ENCODE measurements at places on chromosomes 1 and 21. TPM values are rescaled to one million over a fixed set of nuclear protein-coding genes. Genes with fewer than 3 reads are reported as not detected.

DNA sequence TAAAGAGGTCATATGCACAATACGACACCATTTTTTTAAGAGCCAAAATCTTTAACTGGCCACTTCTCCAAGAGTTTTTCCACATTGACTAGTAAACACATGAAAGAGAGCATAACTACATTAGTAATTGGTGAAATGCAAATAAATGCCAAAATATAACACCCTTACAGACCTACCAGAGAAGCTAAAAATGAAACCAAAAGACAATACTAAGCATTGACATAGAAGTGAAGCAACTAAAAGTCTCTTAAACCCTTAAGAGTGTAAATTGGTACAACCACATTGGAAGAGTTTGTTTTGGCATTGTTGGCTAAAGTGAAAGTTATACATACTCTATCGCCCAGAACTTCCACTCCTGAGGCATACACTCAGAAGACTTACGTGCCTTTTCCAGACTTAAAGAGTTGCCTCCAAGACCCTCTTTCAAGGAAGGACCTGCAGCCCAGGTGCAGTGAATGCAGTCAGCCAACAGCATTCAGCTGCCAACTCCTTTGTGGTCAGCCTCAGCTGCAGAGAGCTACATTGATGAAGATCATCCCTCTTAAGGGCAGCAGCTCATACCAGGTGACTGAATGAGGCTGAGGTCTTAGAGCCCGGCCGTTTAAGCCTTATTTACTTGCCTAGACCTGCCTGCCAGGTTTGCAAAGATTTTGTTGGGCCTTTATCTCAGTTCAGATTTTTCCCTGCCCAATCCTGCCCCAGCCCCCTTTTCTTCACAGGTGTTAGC, 839.1 kb upstream of the ADGRL2 start:
- DNase-seq = no peak

The OR2M3 gene
- not detected for polyA plus RNA-seq

DNA sequence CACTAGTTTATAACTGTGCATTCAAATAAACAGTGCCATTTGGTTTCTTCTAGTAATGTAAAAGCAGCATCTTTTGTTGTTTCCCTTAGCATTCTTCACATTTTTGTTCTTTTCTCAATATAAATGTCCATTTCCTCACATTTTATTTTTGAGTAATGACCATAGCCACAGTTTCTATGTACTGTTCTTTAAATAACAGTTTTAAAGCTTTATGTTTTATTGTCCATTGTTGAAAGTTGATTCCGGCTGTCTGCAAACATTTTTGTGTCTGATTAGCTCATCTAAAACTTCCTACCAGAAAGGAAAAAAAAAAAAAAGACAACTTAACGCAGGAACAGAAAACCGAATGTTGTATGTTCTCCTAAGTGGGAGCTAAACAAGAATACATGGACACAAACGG, 139.7 kb downstream of the MAGI3 start:
- no peak for DNase-seq

The SETSIP gene
- polyA plus RNA-seq = 0.02 TPM

The NES gene
- 3.3 TPM for polyA plus RNA-seq

The LAMB3 gene
- polyA plus RNA-seq = 10.5 TPM

- DNase-seq = no peak
Observed at GRCh38 chr1:228653748-228654147, 81.5 kb upstream of the RHOU start.

The GPA33 gene
- 3.5 TPM for polyA plus RNA-seq

GRCh38 chr1:176789571-176790090, 326.7 kb downstream of the PAPPA2 start:
- no peak for DNase-seq

DNA sequence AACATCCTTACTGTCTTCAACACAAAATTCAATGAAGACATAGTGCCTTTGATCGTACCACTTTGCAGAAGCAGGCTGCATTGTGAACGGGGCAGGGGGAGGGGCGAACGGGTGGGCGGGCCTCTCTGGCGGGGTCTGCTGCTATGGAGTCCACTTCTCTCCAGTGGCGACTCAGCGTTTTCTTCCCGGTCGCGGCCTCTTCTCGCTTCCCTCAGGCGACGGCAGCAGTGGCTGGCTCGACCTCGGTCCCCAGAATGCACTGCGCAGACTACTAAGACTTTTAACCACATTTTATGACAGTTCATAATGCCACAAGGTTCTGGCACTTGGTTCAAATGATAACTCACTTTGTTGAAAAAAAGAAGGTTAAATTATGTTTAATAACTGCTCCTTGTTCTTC, 21.2 kb downstream of the GBP2 start:
- no peak for DNase-seq

- DNase-seq = no peak
Observed at GRCh38 chr21:26617176-26617575, 44.1 kb upstream of the CYYR1 start.

GRCh38 chr1:67372136-67372535, 58.1 kb downstream of the SERBP1 start:
- DNase-seq = no peak

GRCh38 chr1:222087221-222087920, 345.5 kb upstream of the DUSP10 start:
- DNase-seq = no peak

The OPTC gene
- 0.39 TPM for polyA plus RNA-seq

The SELE gene
- polyA plus RNA-seq = 1.5 TPM

DNA sequence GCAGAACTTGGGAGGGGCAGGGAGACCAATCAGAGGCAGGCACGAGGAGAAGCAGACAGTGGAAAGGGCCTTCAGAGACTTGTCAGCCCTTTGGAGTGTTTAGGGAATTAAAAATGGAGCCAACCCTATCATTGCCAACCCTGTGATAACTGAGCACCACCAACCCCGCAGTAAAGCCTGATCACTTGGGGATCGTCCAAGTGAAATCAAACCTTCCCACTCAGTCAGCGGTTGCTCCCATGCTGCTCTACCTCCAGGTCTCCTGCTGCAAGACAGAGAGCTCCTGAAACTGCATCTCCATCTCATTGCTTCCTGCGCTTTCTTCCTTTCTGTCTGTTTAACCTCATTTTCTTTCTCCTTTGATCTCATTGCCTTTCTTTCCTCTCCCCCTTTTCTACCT, 4.8 kb upstream of the ACKR1 start:
- no peak for DNase-seq

GRCh38 chr1:215407575-215407974, 159.5 kb upstream of the KCTD3 start:
- DNase-seq = no peak

GRCh38 chr1:198295225-198295624, 138.4 kb downstream of the NEK7 start:
- DNase-seq = no peak

DNA sequence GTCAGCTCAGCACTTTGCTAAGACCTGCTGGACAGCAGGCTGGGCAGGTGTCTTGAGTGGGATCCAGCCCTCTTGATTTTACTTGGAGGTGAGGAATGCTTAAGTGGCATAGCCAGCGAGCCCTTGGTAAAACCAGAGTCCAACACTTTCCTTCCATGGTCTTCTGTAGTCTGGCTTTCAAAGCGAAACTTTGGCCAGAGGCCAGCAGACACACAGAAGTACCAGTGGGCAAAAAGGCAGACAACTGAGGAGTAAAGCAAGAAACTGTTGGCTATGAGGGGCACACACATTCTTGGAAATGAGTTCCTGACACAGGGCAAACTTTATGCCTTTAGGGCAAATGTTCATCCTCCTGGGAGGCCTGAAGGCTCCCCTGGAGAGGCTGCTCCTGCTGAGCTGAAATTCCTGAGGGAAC, 281.0 kb upstream of the POU3F1 start:
- no peak for DNase-seq

DNA sequence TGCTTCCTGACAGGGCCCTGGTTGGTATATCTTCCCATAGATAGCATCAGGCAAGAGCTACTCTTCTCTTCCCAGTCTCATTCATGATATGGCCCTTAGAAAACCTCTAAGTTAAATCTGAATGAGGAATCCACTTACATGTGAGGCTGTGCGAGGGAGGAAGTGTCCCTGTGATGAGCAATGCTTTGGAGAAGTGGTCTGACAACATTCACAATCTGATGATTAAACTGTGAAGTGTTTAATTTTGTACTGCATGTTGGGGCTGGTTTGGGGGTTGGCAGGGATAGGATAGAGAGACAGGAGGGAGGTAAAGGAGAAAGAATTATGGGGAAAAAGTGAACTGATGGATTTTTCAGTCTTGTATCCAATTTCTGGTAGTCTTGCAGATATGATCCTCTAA, 421.2 kb upstream of the DAB1 start:
- no peak for DNase-seq

The SV2A gene
- polyA plus RNA-seq = 2.0 TPM

- no peak for DNase-seq
Observed at GRCh38 chr1:67787746-67788145, 45.5 kb downstream of the GNG12 start.

DNA sequence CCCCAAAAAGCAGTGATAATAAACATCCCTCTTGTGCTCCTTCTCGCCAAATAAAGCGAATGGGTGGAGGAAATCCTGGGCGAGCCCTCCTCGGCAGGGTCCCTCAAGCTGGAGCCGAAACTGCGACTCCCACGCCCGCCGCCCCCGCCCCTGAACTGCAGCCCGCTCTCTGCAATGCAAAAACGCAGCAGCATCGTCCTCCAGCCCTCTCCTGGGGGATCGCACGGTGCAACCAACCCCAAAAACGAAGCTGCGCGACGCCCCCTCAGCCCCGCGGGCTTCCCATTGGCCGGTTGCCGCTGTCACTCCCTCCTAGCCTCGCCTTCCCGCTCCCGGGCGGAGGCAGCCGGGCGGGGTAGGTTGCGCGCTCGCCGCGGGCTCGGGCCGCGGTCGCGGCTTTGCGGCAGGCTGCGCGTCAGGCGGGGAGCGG, at the start of gene TMCC2:
TSS of gene TMCC2 (plus strand) at position 363 of the 430 bp plus-strand sequence. CDS start 619 bp downstream, outside the sequence.
- peak; percentile 82 for DNase-seq

GRCh38 chr1:204564835-204565234, 48.6 kb downstream of the MDM4 start:
- DNase-seq = no peak

- no peak for DNase-seq
Observed at GRCh38 chr1:235910357-235911299, 43.9 kb upstream of the LYST start.
